COLO829 (cell line): ENCODE measurements at places on chromosomes 13 and 19.

DNA sequence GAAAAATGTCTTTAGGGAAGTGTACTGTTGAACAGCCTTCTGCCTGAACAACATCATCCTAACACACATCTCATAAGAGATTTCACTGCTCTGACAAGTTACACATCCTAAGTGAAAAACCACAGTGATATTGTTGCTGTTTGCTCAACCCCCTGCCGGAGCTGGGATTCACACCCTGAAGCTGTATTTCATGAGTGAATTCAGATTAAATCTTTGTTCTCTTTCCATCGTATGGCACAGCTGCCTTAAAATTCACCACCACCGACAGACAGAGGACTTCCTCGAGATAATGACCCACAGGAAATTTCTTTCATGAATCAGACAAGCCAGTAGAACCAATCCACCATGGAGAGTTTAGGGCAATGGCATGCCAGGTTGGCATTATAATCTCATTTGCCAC lies 280.8 kb downstream of the DCT start:
- DNase-seq: no peak

DNA sequence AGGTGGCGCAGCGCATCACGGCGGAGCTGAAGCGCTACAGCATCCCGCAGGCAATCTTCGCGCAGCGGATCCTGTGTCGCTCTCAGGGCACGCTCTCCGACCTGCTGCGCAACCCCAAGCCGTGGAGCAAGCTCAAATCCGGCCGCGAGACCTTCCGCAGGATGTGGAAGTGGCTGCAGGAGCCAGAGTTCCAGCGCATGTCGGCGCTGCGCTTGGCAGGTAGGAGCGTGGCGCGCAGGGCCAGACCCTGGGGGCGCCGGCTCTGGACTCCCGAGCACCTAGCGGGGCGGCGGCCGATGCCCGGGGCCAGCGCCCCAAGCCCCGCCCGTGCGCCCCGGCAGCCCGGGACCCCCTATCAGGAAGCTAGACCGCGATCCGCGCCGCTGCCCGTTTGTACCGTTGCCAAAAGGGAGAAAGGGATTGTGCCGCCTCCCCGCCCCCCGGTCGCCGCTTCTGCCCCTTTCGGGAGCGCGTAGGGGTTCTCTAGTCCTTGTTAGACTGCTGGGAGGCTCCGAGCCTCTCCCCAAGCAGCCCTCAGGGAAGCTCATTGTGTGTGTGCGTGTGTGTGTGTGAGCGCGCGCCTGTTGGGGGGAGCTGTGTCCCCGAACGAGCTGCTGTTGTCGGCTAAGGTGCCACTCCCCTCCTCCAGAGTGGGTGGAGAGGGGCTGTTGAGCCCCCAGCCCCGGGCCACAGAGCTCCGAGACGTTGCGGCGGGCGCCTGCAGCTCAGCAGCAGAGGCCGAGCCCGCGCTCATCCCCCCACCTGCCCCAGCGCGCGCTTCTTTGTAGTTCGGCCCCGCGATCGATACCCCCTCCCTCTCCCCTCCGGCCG lies 1.5 kb downstream of the ONECUT3 start:
- DNase-seq: no peak

DNA sequence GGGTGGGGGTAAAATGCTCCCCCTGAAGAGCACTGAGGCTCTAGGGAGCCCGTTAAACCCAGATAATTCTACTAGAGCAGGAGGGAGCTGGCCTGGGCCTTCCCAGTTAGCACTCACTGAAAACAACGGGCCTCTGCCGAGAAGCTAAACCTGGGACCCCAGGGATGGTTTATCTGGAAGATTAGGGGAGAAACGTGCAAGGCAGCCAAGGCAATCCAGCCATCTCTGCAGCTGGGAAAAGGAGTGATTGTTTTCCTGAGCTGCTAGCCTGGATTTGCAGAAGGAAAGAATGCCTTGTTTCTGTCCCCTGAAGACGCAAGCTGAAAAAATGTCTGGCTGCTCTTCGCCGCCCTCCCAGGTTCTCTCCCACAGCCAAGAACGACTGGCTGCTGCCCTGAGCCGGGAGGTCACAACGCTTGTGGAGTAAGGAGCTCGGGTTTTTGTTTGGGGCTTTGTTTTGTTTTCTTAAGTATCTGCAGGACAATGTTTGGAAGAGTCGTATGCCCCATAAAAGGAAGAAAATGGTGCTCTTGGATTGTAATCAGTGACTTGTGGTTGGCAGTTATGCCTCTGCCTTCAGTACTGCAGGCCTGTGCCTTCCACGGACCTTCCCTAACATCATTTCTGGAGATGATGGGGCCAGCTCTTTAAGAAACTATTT lies 31.5 kb downstream of the COL4A2 start:
- no peak for DNase-seq

DNA sequence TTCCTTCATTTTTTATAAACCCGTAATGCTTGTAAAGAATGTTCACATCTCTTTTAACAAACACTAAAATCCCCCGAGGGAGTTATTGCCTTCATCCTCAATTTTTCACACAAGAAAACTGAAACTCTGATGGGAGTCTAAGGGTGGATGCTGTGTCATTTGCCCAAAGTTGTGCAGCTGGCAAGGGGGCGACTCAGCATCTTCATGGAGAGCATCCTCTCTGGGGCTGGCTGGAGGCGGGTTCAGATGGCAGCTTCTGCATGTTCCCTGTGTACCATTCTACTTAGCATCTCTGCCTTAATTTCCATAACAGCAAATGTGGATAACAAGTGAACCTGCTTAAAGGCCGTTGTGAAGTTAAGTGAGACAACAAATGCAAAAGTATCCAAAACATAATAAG lies 256.4 kb downstream of the IRS2 start:
- no peak for DNase-seq

DNA sequence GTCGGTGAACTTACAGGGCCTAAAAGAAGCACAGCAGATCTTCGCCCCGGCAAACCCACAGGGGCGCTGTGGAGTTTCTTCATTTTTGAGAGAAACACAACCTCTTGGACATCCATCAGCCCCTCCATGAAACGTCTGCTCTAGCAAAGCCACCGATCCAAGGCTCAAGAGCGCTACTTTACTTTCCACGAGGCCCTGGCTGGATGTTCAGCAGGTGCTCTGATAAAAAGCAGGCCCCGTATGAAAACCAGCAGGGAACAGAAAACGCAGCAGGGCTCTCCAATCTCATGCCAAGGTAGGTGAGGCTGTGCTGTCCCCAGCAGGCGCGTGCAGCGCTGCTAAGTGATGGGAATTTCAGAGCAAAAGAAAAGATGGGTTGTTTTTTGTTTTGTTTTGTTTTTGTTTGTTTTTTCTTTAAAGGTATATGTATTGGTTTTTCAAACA lies 86.7 kb downstream of the IRS2 start:
- DNase-seq: no peak

- DNase-seq: no peak
Observed at GRCh38 chr19:18611327-18612050, 1.2 kb upstream of the TMEM59L start.

GRCh38 chr19:55373306-55373992 lies 3.2 kb upstream of the TMEM190 start:
- no peak for DNase-seq

GRCh38 chr13:46296921-46297320 lies 85.2 kb downstream of the LRRC63 start:
- no peak for DNase-seq

GRCh38 chr13:36332986-36333385 lies 13.2 kb downstream of the SPART start:
- DNase-seq: peak; percentile 42

DNA sequence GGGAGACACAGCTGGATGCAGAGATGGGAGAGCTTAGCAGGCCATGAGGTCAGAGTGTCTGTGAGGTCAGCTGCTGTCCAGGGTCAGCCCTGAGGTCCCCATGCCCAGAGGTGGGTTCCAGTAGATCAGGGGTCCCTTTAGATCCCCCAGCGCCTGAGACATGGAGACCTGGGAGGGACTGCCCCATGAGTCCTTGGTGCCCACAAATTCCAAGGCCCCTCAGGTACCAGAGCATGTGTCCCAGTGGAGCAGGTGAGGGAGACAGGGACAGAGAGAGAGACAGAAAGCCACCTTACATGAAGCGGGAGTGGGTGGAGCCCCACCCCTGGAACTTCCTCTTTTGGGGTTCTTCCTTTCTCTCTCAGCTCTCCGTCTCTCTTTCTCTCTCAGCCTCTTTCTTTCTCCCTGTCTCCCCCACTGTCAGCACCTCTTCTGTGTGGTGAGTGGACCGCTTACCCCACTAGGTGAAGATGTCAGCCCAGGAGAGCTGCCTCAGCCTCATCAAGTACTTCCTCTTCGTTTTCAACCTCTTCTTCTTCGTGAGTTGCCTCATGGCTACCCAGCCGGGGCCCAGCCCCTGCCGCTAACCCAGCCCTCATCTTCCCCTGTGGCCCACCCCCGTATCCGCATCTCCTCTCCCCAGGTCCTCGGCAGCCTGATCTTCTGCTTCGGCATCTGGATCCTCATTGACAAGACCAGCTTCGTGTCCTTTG lies at the start of gene CD37:
CD37 (plus strand) TSS at position 336 of the 713 bp plus-strand sequence; CDS start at position 471, 135 bp downstream.
- DNase-seq: no peak

- DNase-seq: no peak
Observed at GRCh38 chr13:38430796-38431195, 81.1 kb downstream of the UFM1 start.

- DNase-seq: no peak
Observed at GRCh38 chr13:51620165-51620983, 36.1 kb downstream of the WDFY2 start.

DNA sequence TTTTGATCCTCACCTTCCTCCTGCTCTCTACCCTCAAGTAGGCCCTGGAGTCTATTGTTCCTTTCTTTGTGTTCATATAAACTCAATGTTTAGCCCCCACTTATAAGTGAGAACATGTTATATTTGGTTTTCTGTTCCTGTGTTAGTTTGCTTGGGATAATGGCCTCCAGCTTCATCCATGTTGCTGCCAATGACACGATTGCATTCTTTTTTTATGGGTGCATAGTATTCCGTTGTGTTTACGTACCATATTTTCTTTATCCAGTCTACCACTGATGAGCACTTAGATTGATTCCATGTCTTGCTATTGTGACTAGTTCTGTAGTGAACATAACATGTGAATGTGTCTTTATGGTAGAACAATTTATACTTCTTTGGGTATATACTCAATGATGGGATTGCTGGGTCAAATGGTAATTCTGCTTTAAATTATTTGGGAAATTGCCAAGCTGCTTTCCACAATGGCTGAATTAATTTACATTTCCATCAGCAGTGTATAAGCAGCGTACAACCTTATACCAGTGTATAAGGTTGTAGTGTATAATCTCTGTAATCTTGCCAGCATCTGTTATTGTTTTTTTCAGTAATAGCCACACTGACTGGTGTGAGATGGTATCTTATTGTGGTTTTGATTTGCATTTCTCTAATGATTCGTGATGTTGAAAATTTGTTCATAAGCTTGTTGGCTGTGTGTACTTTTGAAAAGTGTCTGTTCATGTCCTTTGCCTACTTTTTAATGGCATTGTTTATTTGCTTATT lies 288.9 kb downstream of the KCNRG start:
- no peak for DNase-seq

DNA sequence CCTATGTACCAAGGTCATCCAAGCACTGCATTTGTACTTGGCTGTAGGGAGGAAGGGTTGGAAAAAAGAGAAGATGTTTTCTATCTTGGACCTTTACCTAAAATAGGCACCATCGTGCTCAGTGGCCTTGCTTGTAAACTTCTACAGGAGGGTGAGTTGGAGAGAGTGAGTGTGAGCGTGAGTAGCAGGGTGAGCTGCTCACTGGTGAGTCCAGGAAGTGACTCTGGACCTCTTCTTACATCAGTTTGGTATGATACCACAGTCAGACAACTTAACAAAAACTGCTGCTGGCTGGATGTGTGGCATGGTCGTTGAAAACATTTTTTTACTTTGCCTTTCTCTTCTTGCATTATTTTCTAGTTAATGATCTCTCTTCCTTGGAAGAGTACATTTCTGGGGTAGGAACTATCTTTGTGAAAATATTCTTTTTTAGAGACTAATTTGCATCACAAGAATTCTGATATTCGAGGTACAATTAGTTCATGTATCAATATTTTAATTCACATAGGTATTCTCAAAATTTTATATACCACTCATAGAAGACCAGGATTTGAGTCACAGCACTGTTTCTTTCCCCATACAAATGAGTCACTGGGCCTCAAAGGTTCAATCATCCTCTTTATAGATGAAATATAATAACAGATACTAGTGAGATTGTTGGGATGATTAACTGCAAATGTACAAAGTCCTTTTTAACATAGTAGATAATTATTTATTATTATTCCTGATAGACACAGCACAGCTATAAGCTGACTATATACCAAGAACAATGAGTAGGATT lies 651 bp downstream of the SERPINE3 start:
- DNase-seq: no peak

DNA sequence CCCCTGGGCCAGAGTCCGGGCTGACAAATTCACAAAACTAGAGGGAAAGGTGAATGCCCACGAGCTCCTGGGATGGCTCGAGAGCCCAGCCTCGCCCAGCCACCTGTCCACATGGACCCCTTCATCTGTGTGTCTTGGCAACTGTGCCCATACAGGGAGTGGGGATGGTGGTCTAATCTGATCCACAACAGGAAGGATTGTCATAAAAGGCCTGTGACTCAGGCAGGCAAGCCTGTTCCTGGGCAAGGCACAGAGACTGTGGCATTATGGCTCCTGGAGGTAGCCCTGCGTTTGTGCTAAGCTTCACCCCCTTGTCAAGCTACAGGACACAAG lies 20.0 kb downstream of the CAPS start:
- DNase-seq: no peak
